ENCODE measurements at places on chromosomes 13 and 19.
A peak's percentile ranks its signal among the peaks of the same experiment; 100 is the strongest.

DNA sequence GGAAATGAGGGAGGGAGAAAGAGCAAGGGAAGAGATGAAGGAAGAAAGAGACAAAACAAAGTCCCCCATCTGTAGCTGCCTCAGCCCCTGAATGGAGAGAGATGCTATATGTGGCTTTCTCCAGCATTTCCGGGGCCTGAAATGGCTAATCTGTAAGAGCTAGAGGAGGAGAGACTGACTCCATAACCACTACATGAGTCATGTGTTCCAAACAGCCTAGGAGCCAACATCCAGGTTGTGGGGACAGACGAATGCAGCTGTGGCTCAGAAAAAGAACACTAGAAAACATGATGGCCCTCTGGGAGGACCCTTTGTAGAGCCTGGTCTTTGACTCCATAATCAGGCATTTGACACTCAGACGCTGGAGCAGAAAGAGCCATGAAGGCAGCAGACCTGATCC is 292.0 kb upstream of the ZNF507 start:
- DNase-seq, result no peak

DNA sequence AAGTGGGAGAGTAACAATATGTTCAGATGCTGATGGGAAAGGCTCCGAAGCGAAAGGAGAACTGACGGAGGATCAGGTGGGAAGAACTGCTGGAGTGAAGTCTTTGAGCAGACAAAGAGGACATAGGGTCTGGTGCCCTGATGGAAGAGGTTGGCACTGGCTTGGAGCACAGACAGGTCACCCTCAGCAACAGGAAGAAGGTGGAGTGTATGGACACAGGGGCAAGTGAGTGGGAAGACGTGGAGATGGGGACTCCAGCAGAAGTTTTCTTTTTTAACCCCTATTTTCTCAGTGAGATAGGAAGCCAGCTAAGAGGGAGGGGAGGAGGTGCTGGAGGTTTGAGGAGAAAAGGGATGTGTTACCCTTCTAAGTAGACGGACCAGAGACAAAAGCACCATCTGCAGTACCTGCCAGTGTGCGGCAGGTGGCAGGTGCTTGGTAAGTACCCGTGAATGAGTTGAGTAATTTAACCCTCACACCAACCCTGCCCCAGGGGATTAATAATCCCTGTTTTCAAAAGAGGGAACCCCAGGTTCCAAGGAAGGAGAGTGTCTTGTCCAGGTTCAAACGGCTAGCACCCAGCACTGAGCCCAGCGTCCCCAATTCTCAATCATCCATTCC is 11.2 kb downstream of the HAS1 start:
- no peak for DNase-seq

GRCh38 chr19:18503337-18503970 is 18.4 kb downstream of the ELL start:
- DNase-seq, result no peak

GRCh38 chr13:50122455-50122854 is 107.2 kb downstream of the KCNRG start:
- no peak for DNase-seq

DNA sequence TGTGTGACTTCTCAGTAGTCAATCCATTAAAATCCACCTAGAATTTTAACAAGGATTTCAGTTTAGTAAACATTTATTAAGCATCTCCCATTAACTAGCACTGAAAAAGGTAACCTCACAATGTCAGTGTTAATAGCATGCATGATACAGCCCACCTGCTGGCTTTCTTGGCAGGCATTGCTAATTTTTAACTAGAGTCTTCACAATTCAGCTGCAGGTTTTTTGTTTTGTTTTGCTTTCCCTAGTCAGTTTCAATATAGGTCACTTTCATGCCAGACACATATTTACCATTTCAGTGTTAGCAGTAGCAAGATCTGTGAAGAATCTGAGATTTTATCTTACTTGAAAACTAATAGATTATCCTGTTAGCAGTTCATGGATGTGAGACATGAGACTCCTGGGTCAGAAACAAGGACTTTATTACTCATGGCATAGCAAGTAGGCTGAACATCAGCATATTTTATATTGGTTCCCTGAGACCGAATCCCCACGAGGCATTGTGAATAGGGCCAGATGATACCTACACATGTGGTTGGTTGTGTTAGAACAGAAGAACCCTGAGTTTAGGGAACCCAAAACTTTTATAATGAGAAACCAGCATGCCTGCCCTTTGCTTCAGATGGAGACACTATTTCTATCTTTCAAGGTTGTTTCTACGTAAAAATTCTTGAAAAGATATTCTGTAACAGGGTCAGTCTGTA is 198.0 kb upstream of the HTR2A start:
- no peak for DNase-seq

- no peak for DNase-seq
Observed at GRCh38 chr13:112978561-112979405, 9.8 kb downstream of the MCF2L start.

GRCh38 chr13:69264362-69265334 is 843.0 kb upstream of the ATXN8OS start:
- no peak for DNase-seq

- DNase-seq, result peak; percentile 68
Observed at GRCh38 chr13:51764184-51765141, 39.5 kb downstream of the DHRS12 start.

GRCh38 chr19:58355908-58356765 is 2.8 kb upstream of the A1BG start:
- DNase-seq, result no peak

DNA sequence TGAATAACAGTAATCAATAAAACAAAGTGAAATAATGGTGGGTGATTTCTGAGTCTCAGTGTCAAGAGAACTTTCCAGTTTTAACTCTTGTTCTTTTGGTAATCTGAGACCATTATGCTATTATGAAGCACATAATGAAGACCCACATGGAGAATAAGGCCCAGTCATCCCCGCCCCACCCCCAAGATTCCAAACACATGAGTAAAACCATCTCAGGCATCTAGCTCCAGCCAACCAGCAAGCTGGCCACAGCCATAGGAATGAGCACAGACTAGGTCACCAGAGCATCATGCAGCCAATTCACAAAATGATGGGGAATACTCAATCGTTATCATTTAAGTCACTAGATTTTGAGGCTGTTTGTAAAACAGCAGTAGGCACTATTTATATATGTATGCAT is 1769.0 kb upstream of the PCDH20 start:
- DNase-seq, result no peak

- DNase-seq, result no peak
Observed at GRCh38 chr19:29928831-29929230, 13.2 kb upstream of the URI1 start.

DNA sequence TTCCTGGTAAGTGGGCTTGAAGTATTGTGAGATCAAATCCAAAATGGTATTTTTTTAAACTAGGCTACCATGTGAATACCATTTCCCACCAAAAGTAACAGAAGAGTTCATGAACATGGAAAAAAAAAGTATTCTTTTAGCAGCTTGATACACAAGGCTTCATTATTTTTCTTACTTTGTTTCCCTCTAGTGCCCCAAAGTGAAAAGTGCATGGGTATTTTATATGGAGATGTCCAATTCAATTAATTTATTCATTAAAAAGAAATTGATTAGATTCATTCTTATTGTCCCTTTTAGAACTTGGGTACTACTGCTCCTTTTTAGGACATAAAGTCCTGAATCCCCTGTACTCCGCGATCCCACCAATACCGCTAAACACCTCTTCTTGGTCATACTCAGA is 28.6 kb upstream of the SCEL start:
- DNase-seq, result no peak

GRCh38 chr13:51995677-51996551 is 15.3 kb downstream of the ATP7B start:
- DNase-seq, result no peak

GRCh38 chr19:48511800-48512503 is at the start of gene LMTK3:
Gene LMTK3 (minus strand): TSS chr19:48511835. CDS start chr19:48511576, 259 bp downstream.
- DNase-seq, result no peak

DNA sequence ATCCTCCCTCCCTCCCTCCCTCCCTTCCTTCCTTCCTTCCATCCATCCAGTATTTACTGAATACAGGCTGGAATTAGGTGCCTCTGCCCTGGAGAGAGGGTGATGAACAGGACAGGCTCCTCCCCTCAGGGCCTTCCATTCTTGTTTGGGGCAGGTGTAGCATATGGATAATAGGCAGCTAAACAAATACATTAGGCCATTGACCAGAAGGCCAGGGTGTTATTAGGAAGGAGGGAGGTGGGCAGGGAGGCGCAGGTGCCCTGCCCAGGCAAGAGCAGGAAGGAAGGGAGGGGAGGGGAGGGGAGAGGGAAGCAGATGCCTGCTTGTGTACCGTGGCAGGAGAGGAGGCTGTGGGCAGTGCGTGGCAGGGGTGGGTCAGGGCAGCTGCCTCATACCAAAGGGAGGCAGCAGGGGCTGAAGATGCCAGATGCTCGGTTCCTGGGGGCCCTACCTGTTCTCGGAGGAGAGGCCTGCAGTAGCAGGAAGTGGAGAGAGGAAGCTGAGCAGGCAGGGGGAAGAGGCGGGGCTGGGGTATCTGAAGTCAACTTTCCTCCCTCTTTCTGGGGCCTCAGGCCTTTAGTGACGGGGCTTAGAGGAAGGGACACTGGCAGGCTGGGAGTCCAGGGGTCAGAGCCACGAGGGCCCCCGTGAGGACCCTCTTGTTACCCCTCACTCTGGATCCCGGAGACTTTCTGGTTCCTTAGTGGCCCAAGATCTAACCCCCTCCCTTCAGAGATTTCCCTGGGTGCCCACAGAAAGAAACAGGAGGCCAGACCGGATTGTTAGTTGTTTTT is at the start of gene RINL:
Gene RINL, minus strand, starts transcription at position 495 of the 794 bp plus-strand sequence. CDS start 1,533 bp downstream, outside the sequence.
- peak; percentile 56 for DNase-seq

- DNase-seq, result no peak
Observed at GRCh38 chr13:47135800-47136503, 239.1 kb upstream of the HTR2A start.

DNA sequence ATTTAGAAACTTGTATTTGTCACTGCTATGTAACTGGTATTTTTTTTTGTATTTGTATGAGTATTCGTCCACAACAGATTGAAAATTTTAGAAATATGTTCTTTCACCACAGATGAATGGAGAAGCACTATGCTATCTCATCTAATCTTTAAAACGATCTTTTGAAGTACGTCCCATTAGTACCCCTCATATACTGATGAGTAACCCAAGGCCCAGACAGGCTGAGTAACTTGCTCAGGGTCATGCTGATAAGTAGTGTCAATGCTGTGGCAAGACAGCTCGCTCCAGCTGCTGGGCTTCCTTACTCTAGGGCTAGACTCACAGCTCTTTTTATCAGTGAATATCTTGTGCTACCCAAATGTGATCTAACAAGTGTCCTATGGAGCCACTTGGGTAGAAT is 154.2 kb downstream of the SUCLA2 start:
- DNase-seq, result no peak

DNA sequence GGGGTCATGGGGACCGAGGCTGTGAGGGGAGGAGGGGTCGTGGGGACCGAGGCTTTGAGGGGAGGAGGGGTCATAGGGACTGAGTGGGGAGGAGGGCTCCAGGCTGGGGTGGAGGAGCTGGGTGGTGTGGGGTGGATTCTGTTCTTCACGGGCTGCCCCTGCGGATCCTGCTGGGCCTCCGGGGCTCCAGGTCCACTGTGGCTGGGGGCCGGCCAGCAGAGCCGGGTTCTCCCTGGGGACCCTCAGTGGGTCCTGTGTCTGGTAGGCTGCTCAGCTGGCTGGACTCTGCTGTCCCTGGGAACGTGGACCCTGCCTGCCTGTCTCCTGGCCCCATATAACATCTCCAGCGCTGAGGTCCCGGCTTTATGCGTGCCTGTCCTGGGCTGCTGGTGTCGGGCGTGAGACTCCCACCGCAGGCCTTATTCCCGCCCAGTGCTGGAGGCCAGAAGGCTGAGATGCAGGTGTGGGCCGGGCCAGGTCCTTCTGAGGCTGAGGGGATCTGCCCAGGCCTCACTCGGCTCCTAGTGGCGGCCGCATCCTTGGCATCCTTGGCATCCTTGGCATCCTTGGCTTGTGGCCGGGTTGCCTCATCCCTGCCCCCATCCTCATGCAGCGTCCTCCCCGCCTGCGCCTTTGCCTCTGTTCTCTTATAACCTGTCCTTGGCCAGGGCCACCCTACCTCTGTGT is 19.8 kb upstream of the GNA15 start:
- no peak for DNase-seq

GRCh38 chr19:48845384-48845783 is 9.1 kb upstream of the HSD17B14 start:
- DNase-seq, result no peak

Data from activated CD4-positive, alpha-beta T cell treated with anti-CD3 and anti-CD28 coated beads, Interleukin-2, amount 50 U/mL, for 24 hours (primary cell).